ENCODE measurements at places on chromosomes 12 and 14. TPM values are rescaled to one million over a fixed set of nuclear protein-coding genes. Genes with fewer than 3 reads are reported as not detected.

DNA sequence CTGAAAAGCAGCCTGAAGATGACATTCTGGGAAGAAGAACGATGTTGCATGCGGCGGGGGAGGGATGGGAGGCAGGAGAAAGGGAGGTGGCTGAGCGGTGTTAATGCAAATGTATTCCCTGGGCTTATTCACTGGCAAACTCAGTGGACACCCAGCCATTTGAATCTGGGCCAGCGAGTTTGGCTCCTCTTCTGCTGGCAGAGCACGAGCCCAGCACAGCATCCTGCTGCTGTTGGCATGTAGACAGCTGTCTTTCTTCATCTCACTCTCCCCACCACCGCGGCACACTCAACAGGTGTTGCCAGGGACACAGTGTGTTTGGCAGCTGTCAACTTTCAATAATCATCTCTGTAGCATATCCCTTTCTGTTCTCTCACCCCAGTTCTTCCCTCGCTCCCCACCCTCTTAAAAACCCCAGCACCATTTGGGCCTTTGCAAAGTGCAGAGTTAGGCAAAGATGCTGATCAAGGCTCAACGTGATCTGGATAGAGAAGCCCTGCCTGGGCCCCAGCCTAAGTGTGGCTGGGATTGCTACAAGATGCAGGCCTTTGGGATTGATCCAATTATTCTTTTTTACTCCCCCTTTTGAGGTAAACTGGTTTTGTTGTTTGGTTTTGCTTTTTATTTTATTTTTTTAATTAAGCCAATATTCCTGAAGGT, 131.9 kb downstream of the EXOC5 start:
- DNase-seq = no peak

- DNase-seq = no peak
Measured at GRCh38 chr12:53532524-53533445, 25.5 kb upstream of the NPFF start.

TSPAN19 gene
- not detected for total RNA-seq

DNA sequence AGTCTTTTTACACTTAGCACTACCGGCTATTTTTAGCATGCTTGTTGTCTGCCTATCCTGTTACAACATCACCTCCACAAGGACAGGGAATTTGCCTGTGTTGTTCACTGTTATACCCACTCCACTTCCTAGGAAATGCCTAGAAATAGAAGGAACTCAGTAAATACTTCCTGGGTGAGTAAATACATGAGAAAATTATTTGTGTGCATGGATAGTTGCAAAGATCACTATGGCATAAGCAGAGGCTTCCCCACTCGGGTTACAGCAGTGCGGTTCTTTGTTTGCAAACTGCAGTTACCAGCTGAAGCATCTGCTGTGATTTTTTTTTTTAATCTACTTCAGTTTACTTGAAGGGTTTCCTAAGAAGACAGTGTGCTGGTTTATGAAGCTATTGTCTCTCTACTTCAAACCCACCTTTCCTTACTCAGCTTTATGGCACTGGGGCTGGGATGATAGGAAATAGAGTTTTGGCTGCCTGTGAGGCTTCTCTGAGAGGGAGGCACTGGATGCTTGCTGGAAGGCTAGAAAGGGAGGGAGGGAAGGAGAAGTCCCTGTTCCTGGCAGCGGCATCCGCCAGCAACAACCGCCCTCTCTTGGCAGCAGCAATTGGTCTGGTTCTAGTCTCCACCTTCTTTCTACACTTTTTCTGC, 29.0 kb downstream of the PDE6H start:
- no peak for DNase-seq

DNA sequence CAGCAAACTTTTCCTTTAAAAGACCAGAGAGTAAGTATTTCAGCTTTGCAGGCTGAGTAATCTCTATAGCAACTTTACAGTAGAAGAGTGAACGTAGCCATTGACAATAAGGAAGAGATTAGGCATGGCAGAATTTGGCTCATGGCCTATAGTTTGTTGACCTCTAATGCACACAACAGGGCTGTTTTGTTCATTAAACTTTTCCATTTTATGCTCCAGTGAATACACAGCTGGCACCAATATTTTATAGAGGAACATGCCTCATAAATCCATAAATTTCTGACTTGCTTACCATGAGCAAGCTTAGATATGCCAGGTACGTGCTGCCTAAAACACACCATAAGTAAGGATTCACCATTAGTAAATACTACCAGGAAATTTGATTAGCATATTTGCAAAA, 609.0 kb upstream of the STXBP6 start:
- no peak for DNase-seq

DNA sequence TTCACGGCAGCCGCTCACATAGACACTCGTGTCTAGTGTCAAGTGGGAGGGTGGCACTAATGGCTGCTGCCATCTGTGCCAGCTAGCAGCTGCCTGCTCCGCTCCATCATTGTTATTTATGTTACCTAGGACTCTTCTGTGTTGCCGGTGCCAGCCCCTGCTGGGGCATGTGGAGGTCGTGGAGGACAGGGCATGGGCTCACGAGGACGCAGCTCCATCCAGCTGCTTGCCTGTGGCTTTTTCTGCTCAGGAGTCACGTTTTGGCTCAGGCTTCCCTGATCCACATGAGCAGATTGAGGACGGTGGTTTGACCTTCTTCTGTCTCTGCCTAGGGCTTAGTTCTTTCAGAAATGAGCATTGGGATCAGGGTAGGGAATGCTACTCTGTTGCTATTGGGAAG, 31.2 kb downstream of the TPCN1 start:
- DNase-seq = no peak

DNA sequence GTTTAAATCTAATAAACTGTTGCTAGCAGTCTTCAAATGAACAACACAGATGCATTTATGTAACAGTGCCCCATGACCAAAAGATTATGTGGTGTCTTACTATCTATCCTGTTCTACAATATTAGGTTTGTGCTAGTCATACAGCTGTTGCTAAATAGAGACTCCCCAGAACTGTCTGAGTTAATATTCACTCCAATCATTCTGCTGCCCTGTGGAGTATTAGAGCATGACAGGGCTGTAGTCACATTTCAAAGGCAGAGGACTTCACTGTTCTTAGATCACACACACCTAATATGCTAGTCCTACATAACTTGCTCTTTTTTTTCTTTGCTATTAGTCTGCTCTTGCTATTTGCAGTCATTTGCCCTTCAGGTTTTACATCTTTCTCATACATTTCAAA, 157.6 kb upstream of the MDGA2 start:
- no peak for DNase-seq

B4GALNT3 gene
- 0.21 TPM for total RNA-seq

POTEM gene
- not detected for total RNA-seq

GRCh38 chr12:57829025-57829777, 10.7 kb upstream of the AVIL start:
- DNase-seq = no peak

DNA sequence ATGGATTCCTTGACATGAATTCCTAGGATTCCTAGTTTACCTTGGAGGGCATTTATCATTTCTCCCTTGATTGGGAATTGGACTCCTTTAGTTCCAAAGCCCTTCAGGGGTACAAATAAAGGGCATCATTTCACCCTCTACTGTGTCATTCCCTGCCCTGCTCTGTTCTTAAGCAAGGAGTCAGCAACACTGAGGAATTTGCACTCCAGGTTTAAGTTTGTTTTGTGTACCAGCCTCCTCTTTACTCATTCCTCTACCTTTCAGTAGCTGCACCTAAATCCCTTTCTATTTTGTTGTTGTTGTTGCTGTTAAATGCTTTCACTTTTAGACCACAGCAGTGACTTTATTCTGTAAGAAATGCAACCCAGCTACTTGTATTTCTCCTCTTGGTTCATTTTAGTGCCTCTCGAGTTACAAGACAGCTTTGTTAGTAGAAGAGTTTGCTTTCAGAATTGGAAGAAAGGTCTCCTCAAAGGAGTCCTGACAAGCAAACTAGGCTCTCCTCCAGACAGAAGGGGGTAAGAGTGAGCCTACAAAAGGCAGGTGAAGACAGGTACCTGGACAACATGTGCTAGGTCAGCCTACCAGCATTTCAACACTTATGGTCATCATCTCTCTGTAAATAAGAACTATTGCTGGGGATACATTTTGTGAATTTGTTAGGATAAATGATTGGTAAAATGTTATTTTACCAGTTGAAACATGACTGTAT, 90.0 kb downstream of the RMST start:
- no peak for DNase-seq

GRCh38 chr14:55045087-55045486, 6.4 kb upstream of the MAPK1IP1L start:
- no peak for DNase-seq

GRCh38 chr14:81187832-81188522, 32.8 kb downstream of the GTF2A1 start:
- no peak for DNase-seq

Measured in osteocyte (in vitro differentiated cells).